Brain (organoid and tissue), 16 donors: ENCODE measurements at places on chromosomes 5 and 9. TPM values are rescaled to one million over a fixed set of nuclear protein-coding genes. Genes with fewer than 3 reads are reported as not detected.

Gene PAEP
- not detected for polyA plus RNA-seq

Gene GNA14
- polyA plus RNA-seq = 1.7 TPM

Gene FBP1
- 34.7 TPM for polyA plus RNA-seq

Gene STK32A
- 25.9 TPM for polyA plus RNA-seq

Gene ABCA1
- polyA plus RNA-seq = 0.90 TPM

Gene DELE1
- 25.2 TPM for polyA plus RNA-seq

Gene IFNA1
- polyA plus RNA-seq = not detected

Gene G3BP1
- 65.2 TPM for polyA plus RNA-seq

Gene C5orf34
- polyA plus RNA-seq = 3.8 TPM

Gene ANKRD34B
- polyA plus RNA-seq = 0.20 TPM

Gene SARDH
- 4.7 TPM for polyA plus RNA-seq

Gene RECK
- 2.5 TPM for polyA plus RNA-seq

Gene NR5A1
- polyA plus RNA-seq = not detected

Gene BTNL3
- polyA plus RNA-seq = not detected

Gene SLC36A3
- not detected for polyA plus RNA-seq

Gene TLE1
- 82.9 TPM for polyA plus RNA-seq

Gene FLT4
- polyA plus RNA-seq = 3.2 TPM
